Inflammatory macrophage treated with lipopolysaccharide for 1 hour (primary cell): ENCODE measurements at places on chromosomes 7 and 10.
A peak's percentile ranks its signal among the peaks of the same experiment; 100 is the strongest.

DNA sequence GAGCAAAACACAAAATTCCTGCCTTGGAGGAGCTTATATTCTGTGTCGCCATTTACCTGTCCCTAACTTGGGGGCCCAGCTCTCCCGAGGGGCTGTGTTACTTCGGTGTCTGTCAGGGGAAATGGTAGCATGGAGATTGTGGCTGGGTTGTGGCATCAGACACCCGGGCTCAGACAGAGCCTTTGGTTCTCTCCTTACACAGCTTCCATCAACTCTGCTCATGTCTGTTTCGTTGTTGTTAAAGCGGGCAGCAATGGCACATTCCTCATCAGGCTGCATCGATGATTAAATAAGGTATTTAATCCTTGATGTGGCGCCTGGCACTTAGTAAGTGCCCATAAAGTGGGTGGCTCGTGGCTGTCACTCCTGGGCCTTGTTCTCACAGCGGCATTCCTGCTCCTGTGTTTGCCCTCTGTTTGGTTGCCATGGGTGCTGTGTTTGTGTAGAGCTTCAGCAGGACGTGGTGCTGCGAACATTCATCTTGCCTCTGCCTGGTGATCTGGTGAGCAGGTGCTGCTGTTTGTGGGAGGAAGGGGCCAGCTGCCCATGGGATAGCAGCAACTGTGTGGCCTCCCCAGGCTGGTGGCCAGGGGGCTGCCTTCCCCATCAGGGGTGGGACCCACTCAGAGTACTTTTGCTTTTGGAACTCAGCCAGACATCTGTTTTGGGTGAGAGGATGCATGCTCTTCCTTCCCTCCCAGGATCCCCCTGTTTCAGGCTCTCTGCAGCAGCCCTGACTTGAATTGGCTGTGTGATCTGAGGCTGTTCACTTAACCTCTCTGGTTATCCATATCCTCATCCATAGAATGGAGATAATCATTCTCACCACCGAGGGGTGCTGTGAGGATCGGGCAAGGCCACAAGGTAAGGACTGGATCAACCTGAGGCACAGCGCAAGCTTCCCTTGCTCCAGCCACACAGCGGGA lies 207.2 kb upstream of the SVIL start:
- no peak for DNase-seq

DNA sequence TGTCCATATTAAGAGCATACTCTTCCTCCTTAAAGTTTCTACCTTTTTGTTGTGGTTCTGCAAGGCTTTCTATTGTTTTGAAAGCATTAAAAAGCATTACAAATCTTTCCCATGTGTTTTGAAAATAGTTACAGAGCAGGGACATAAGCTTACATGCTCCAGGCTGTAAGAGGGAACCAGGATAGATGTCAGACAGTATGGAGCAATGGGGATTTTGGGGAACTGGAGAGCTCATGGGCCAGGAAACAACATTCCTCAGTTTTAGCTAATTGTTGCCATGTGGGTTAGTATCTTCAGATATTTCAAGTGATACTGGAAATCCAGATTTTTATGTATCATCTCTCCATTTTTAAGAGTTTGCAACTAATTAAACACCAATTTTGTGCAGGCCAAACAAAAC lies 3.5 kb downstream of the MDFIC start:
- peak; percentile 46 for DNase-seq

DNA sequence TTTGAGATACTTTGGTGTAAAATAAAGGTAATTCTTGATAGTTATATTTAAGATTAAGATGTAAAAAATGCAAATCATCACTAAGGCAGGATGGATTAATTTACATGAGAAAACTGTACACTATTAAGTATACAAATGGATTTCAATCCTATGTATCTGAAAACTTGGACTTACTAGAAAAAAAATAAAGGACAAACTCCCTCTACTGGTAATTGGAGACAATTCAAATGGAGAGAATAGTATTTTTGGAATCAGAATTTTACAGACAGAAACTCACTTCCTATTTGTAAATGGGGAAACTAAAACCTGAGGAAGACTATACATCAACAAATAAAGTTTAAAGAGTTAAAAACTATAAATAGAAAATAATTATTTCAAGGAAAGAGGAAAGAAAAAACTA lies 62.6 kb downstream of the CUL2 start:
- DNase-seq: peak; percentile 36

DNA sequence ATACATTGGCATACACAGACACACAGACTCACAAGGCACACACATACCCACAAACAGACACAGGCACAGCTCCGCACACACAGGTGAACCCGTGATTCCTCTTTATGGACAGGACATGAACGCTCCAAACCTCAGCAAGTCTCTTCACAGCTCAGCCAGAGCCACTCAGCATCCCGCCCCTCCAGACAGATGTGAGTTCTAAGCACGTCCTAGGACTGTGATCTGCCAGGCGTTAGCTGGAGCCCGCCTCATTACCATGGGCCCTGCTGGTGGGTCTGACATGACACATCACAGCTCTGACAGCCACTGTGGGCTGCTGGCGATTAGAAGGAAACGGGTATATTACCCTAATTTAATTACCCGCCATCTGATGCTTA lies 176.7 kb upstream of the PPP2R2D start:
- DNase-seq: no peak

DNA sequence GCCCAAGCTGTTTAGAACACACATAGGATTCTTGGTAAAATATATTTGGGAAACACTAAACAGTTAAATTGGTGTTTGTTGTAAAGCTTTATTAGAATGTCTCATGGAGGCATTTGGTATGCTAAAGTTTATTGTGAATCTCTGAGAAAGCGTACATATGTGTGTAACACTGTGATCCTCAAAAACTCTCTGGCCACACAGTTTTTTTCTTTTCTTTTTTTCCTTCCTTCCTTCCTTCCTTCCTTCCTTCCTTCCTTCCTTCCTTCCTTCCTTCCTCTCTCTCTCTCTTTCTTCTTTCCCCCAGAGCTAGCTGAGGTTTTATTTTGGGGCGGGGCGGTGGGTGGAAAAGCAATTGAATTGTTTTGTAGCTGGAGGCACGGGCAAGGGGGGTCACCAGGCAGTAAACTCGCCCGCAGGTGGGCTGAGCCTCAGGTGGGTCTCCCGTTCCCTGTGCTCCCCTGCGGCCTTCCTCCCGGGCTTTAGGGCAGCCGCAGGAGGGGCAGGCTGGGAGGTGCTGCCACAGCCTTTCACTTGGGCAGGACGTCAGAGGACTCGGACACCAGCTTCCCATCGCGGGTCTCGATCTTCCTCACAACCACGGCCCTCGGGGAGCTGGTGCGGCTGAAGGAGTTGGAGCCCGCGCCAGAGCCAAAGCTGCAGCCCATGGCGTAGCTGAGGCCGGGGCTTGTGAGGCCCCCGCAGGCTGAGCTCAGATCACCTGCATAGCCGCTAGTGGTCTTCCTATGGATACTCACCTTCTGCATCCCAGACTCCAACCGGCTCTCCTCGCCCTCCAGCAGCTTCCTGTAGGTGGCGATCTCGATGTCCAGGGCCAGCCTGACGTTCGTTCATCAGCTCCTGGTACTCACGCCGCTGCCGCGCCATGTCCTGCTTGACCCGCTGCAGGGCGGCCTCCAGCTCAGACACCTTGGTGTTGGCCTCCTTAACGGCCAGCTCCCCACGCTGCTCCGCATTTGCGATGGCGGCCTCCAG lies 459.0 kb downstream of the GATA3 start:
- no peak for DNase-seq

DNA sequence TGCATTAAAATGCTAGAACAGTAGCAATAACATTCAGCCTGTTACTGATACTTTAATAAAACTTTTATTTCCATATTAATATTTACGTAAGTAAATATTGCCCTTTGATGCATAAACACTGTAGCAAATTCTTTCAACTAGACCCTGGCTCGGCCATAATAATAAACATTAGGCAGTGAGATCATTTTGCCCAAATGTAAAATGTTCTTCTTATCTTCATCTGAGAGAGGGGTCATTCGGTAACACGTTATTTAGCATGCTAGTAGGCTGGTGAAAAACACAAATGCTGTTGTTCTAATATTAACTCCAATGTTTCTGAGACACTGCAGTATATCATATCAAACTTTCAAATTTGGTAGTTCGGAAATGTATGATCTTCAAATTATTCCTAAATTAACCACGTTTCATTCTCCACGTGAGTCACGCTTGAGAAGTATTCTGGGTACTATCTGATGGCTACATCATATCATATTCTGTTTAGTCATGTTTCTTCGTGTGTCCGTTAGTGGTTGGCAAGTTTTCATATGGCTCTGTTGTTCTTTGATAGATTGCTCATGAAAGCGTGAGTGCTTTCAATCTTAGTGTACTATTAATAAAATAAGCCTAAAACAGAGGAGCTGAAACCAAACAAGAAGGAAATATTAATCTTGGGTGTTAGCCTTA lies 145.8 kb downstream of the NSUN6 start:
- DNase-seq: no peak

DNA sequence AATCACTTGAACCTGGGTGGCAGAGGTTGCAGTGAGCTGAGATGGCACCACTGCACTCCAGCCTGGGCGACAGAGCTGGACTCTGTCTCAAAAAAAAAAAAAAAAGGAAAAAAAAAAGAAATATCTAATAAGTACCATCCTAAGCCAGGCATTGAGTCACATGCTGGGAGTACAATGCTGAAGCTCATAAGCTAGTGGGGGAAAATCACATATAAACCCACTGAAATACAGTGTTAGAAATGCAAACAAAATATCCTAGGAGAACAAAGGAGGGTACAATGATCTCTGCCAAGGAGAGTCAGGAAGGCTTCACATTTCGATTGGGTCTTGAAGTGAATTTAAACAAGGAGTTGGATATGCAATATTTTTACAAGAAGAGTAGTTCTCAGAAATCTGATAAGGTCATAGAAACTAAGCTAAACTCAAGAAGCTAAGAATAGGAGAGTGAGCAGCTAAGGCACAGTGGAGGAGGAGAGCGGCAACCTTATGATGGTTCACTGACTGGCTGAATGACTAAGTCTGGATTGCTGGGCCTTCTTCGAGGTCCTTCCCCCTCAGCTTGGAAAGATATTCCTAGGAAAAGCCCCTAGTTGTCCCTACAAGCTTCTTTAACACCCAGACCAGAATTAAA lies 115.5 kb downstream of the PHTF2 start:
- no peak for DNase-seq

- DNase-seq: no peak
These were observed 6.3 kb downstream of the WNT16 start for GRCh38 chr7:121334875-121335648.

- DNase-seq: no peak
These were observed 155.4 kb downstream of the ADK start for GRCh38 chr10:74306227-74306982.

GRCh38 chr7:93202594-93203250 lies 23.5 kb downstream of the HEPACAM2 start:
- peak; percentile 56 for DNase-seq

DNA sequence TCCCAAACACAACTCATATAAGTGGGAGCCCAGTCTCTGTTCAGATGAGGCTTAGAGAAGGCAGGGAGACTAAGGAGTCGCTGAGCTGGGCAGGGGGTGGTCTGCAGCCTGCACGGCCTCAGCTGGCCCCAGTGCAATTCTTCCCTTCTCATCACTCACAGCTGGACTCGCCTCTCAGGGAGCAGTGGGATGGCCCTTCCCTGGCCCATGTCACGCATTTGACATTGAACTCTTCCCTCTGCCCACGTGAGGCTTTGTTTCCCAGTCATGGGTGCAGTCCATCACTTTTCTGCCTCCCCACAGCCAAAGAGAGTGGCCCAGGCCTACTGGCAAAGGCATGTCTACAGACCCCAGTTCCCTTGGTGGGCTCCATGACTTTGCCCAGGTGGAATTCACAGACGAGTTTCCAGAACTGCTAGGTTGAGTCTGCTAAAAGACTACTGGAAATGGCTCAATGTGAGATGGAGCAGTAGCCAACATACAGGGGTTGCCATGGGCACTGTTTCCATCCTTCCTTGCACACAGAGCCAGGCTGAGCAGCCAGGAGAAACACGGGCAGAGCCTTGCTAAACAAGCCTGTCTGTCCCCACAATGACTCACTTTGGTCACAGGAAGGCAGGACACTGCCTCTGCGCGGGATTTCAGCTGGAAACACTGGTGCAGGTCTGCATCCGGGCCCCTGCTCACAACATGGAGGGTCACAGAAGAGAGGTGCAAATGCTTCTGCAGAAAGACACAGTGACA lies 90.1 kb downstream of the OAT start:
- no peak for DNase-seq

DNA sequence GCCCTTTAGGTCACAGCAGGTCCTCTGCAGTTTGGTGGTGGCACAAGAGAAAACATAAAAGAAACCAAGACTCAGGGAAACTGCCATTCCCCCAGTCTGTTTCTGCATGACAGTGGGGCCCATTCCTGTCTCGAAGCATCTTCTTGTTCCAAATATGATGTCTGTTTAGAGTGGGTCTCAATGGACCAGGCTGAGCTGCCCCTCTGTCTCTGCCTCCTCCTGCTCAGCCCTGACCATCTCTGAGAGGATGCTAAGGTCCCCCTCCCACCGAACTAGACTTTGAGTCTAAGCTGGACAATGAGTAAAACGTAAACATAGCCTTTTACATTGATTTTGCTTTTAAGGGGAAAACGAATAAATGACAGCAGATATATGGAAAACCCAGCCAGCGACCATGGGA lies 40.4 kb downstream of the CLEC2L start:
- DNase-seq: no peak

- DNase-seq: no peak
These were observed 1.9 kb downstream of the COBL start for GRCh38 chr7:51314726-51315125.

- no peak for DNase-seq
These were observed 350.4 kb downstream of the DNAJB6 start for GRCh38 chr7:157687158-157687557.

DNA sequence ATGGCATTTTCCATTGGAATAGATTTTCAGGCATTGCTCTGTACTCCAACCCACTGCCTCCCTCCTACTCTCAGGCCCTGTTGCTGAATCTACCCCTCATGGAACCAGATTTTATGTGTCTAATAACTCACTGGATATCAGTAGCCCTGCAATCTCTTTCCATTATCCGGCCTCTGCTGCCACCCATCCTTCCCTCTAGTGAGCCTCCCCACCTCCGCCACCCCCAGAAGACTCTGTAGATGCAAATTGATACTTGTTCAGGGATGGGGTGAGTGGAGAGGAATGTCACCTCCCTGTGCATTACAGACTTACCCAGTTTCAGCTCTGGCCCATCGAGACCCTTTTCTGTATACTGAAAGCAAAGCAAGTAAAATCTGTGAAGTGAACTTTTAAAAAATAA lies 52.3 kb upstream of the PHYHIPL start:
- no peak for DNase-seq

DNA sequence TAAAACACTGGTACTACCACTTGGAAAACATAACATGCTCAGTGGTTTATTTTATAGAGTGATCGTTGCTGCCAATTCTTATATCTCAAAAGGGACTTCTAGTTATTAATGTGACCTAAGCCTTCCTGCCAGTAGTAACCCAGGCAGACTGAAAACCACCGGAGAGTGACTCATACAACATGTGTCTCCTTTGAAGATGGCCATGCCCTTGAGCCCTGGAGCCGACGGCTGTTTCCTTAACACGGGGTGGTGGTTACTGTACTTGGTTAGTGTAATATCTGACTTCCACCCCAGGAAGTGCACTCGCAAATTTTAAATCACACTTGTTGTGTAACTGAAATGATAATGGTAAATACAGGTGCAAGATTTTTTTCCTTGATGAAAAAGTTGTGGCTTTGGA lies 30.5 kb downstream of the JAKMIP3 start:
- DNase-seq: no peak
